ENCODE measurements at places on chromosomes 7 and 10.

GRCh38 chr7:9507290-9507689 is 1073.9 kb downstream of the NXPH1 start:
- no peaks in the 10 kb centered on the region for H3K4me1 ChIP-seq
- H3K27ac ChIP-seq: no peak overlapping the region
- DNase-seq: peak; percentile 11
- H3K4me3 ChIP-seq: no peak overlapping the region

GRCh38 chr7:29919790-29920189 is 69.8 kb downstream of the SCRN1 start:
- no peaks in the 10 kb centered on the region for H3K27me3 ChIP-seq
- peaks cover 11% of the 10 kb centered on the region for H3K36me3 ChIP-seq

- no peaks in the 10 kb centered on the region for H3K36me3 ChIP-seq
- no peak overlapping the region for H3K4me3 ChIP-seq
- no peaks in the 10 kb centered on the region for H3K27me3 ChIP-seq
- no peaks in the 10 kb centered on the region for H3K4me1 ChIP-seq
Measured at GRCh38 chr7:24245362-24245761, 38.6 kb upstream of the NPY start.

DNA sequence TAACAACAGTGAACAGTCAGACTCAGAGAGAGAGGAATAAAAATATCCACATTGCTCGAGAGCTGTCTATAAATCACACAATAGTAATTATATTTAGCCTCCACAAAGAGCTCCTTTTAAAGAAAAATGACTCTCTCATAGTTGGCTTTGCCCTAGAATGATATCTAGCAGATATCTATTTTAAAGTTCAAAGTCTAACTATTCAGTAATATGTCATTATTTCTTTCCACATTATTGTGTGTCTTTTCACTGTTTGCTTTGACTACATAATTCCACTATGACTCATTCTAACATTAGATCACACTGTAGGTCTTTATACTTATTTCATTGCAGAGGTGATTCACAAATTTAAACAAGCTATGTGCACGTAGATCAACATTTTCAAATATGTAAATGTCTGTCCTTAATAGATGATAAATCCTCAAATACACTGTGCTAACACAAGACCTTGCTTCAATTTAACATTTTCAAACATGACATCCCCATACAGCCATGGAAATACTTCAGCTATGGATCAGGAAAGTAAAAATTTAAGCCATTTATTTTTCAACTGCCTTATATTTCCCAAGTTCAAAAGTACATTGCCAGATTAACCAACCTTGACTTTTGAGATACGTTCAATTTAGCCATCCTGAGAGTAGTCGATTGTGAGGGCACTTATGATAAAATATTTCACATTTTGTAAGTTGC is 99.9 kb upstream of the AKR1E2 start:
- no peak overlapping the region for H3K4me3 ChIP-seq
- H3K36me3 ChIP-seq: no peaks in the 10 kb centered on the region
- H3K4me1 ChIP-seq: no peaks in the 10 kb centered on the region
- H3K27me3 ChIP-seq: no peaks in the 10 kb centered on the region

DNA sequence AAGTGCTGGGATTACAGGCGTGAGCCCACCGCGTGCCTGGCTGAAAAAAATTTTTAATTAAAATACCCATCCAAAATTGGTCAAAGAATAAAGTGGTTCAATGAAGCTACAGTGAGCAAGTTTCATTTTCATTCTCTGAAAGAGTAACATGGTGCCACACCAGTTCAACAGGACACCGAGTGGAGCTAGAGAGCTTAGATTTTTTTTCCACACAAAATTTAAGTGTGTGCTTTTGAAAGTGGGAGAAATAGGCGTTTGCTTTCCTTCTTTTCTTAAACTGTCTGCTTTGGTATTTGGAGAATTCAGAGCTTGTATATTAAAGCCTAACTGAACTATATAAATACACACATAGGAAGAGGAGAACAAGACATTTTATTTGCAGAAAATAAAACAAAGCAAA is 43.4 kb downstream of the BPGM start:
- peaks cover 2% of the 10 kb centered on the region for H3K4me1 ChIP-seq
- no peak overlapping the region for H3K27ac ChIP-seq
- no peaks in the 10 kb centered on the region for H3K36me3 ChIP-seq

- H3K27ac ChIP-seq: no peak overlapping the region
- no peaks in the 10 kb centered on the region for H3K4me1 ChIP-seq
- H3K27me3 ChIP-seq: no peaks in the 10 kb centered on the region
Measured at GRCh38 chr10:1594372-1595241, 142.7 kb downstream of the ADARB2 start.

- H3K27me3 ChIP-seq: no peaks in the 10 kb centered on the region
- no peak overlapping the region for H3K27ac ChIP-seq
- H3K4me3 ChIP-seq: no peak overlapping the region
- H3K36me3 ChIP-seq: no peaks in the 10 kb centered on the region
- H3K4me1 ChIP-seq: no peaks in the 10 kb centered on the region
- DNase-seq: no peak
Measured at GRCh38 chr7:12162415-12163113, 48.5 kb upstream of the TMEM106B start.

DNA sequence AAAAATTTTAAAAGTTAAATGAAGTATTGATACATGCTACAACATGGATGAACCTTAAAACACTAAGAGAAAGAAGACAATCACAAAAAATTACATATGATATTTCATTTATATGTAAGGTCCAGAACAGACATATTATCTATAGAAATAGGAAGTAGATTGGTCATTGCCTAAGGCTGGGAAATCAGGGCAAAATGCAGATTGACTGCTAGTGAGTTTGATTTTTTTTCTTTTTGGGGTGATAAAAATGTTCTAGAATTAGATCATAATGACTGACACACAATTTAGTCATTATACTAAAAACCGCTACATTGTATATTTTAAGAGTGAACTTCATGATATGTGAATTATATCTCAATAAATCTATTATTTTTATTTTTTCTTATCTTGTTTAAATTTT is 88.3 kb downstream of the CPEB3 start:
- H3K27me3 ChIP-seq: no peaks in the 10 kb centered on the region
- no peak for DNase-seq
- H3K4me3 ChIP-seq: no peak overlapping the region

DNA sequence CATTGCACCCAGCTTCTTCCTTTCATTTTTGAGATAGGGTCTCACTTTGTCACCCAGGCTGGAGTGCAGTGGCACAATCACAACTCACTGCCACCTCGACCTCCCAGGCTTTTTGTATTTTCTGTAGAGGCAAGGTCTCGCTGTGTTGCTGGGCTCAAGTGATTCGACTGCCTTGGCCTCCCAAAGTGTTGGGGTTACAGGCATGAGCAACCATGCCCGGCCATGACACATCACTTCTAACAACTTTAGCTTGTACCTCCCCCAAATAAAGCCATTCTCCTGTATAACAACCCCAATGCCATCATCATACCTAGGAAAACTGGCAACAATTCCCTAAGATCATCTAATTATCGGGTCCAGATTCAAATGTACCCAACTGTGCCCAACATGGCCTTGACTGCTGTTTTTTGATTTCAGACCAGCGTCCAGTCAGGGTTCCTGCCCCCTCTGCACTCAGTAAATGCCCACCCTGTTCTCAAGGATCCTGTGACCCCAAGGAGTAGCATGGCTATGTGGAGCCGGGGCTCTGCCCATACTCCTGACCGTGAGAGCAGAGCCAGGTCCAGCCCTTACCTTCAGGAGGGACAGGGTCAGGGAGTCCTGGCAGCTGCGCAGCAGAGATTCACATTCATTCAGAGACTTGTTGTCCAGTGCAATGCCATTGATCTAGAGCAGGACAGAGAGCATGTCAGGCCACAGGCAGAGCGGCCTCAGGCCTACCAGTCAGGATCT is 102.6 kb downstream of the DLG5 start:
- no peaks in the 10 kb centered on the region for H3K4me1 ChIP-seq
- no peak overlapping the region for H3K4me3 ChIP-seq
- no peaks in the 10 kb centered on the region for H3K27me3 ChIP-seq
- H3K27ac ChIP-seq: no peak overlapping the region
- no peak for DNase-seq
- peaks cover 21% of the 10 kb centered on the region for H3K36me3 ChIP-seq

GRCh38 chr7:43037531-43037930 is 74.9 kb upstream of the HECW1 start:
- H3K36me3 ChIP-seq: no peaks in the 10 kb centered on the region
- H3K27me3 ChIP-seq: no peaks in the 10 kb centered on the region
- no peak overlapping the region for H3K4me3 ChIP-seq
- no peak overlapping the region for H3K27ac ChIP-seq
- no peaks in the 10 kb centered on the region for H3K4me1 ChIP-seq

DNA sequence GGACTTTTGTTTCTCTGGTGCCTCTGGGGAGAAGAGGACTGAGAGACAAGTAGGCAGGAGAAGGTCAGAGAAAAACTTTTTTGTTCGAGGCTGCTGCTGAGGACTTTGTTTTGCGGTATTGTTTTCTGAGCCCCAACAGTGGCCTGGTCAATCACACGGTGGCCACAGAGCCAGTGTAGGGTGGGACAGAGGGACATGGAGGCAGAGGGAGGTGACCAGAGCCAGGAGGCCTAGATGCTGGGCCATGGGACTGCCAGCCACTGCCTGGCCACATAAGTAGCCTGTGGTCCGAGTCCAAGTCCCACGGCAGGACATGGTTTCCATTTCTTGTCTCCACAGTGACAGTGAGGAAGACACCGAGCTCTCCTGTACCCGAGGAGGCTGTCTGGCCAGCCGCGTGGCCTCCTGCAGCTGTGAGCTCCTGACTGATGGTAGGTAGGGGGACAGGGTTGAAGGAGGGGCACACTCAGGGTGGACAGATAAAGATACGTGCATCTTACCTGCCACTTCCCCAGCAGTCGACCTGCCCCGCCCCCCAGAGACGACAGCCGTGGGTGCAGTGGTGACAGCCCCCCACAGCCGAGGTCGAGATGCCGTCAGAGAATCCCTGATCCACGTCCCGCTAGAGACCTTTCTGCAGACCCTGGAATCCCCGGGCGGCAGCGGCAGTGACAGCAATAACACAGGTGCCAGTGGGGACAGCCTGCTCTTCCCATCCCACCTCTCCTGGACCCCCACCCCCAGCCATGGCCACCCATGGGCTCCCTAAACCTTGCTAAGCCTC is 27.5 kb downstream of the SH2B2 start:
- H3K36me3 ChIP-seq: no peaks in the 10 kb centered on the region
- H3K4me3 ChIP-seq: no peak overlapping the region

DNA sequence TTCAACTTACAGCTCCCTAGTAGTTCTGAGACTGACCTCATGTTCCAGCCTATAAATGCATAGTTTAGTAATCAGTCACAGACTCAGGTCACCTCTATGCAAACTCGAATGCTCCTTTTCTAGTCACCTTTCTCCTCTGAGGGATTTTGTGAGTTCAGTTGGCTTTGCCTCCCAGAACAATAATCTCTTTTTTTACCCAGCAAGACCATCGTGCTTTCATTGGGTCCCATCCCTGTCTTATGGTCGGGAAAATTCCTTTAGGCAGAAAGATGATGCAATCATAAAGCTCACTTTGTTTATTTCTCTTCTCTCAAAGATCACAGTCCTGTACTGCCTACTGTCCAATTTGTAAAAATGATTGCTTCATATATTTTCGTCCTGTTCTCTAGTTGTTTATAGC is 38.4 kb downstream of the TWIST1 start:
- DNase-seq: peak; percentile 62
- no peak overlapping the region for H3K4me3 ChIP-seq
- no peak overlapping the region for H3K27ac ChIP-seq
- no peaks in the 10 kb centered on the region for H3K27me3 ChIP-seq
- H3K36me3 ChIP-seq: no peaks in the 10 kb centered on the region
- peaks cover 3% of the 10 kb centered on the region for H3K4me1 ChIP-seq

DNA sequence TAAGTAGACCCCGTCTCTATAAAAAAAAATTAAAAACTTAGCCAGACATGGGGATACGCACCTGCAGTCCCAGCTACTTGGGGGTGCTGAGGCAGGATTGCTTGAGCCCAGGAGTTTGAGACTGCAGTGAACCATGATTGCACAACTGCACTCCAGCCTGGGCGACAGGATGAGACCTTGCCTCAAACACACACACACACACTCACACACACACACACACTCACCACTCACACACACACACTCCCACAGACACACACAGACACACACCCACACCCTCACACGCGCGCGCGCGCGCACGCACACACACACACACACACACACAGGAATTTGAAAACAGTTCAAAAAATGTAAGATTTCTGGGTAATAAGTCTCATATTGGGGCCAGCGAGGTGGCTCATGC is 8.7 kb upstream of the GRIFIN start:
- H3K36me3 ChIP-seq: no peaks in the 10 kb centered on the region
- no peak overlapping the region for H3K27ac ChIP-seq
- DNase-seq: no peak
- no peaks in the 10 kb centered on the region for H3K27me3 ChIP-seq

GRCh38 chr7:143458263-143458662 is 15.0 kb downstream of the TAS2R60 start:
- no peak for DNase-seq
- no peaks in the 10 kb centered on the region for H3K27me3 ChIP-seq
- no peaks in the 10 kb centered on the region for H3K36me3 ChIP-seq
- no peak overlapping the region for H3K4me3 ChIP-seq
- H3K4me1 ChIP-seq: no peaks in the 10 kb centered on the region

- no peaks in the 10 kb centered on the region for H3K27me3 ChIP-seq
- no peak overlapping the region for H3K27ac ChIP-seq
- H3K4me3 ChIP-seq: no peak overlapping the region
Measured at GRCh38 chr7:117014673-117015133, 61.4 kb downstream of the ST7 start.

GRCh38 chr10:87925570-87925969 is 62.1 kb downstream of the PTEN start:
- H3K27me3 ChIP-seq: no peaks in the 10 kb centered on the region
- H3K36me3 ChIP-seq: no peaks in the 10 kb centered on the region
- no peak overlapping the region for H3K4me3 ChIP-seq
- H3K4me1 ChIP-seq: peaks cover 6% of the 10 kb centered on the region

DNA sequence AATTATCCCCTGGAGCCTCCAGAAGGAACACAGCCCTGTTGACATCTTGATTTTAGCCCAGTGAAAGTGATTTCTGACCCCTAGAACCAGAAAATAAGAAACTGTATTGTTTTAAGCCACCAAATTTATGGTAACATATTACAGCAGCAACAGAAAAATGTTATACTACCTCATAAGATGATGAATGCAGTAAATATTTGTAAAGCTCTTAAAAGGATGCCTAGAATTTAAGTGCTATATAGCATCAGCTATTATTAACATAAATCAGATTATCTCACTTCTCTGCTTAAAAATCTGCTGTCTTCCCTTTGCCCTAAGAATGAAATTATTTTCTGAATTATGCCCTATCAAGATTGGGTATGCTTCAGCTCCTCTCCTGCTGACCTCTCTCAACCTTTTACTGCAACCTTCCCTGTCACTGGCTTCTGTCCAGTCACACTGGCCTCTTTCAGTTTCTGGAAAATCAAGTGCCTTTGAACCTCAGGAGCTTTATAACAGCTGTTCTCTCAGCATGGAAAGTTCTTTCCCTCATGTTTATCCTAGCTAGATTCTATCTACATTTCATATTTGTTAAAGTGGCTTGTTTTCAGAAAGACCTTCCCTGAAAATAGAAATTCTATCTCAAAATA is 78.9 kb downstream of the GPR37 start:
- DNase-seq: no peak
- no peaks in the 10 kb centered on the region for H3K27me3 ChIP-seq

All from mesendoderm (in vitro differentiated cells).